Endothelial cell (in vitro differentiated cells): ENCODE measurements at places on chromosomes 6 and 20. TPM values are rescaled to one million over a fixed set of nuclear protein-coding genes. Genes with fewer than 3 reads are reported as not detected.

Gene MSH5
- total RNA-seq = 16.1 TPM

Gene ARG1
- total RNA-seq = not detected

Gene PACSIN1
- total RNA-seq = 0.08 TPM

Gene RCAN2
- total RNA-seq = 17.0 TPM
